Stimulated activated CD8-positive, alpha-beta memory T cell treated with anti-CD3 and anti-CD28 coated beads, Interleukin-15, amount 100 ng/mL, for 1 hour (primary cell): ENCODE measurements at places on chromosomes 7 and 10.

DNA sequence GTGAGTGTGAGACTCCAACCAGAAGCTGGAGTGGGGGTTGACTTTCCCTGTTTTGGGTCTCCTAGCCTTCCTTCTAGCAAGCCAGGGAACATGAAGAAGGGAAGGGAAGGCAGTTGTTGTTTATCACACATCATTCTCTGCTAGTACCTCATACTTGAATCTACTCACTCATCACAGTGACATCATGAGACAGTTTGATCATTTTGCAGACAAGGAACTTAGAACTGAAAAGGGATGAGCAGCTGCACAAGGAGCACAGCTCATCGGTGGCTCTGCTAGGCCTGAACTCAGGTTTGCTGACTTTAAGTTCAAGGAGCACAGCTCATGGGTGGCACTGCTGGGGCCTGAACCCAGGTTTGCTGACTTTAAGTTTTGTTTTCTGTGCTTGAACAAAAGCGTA lies 19.2 kb downstream of the PRXL2A start:
- DNase-seq = no peak

DNA sequence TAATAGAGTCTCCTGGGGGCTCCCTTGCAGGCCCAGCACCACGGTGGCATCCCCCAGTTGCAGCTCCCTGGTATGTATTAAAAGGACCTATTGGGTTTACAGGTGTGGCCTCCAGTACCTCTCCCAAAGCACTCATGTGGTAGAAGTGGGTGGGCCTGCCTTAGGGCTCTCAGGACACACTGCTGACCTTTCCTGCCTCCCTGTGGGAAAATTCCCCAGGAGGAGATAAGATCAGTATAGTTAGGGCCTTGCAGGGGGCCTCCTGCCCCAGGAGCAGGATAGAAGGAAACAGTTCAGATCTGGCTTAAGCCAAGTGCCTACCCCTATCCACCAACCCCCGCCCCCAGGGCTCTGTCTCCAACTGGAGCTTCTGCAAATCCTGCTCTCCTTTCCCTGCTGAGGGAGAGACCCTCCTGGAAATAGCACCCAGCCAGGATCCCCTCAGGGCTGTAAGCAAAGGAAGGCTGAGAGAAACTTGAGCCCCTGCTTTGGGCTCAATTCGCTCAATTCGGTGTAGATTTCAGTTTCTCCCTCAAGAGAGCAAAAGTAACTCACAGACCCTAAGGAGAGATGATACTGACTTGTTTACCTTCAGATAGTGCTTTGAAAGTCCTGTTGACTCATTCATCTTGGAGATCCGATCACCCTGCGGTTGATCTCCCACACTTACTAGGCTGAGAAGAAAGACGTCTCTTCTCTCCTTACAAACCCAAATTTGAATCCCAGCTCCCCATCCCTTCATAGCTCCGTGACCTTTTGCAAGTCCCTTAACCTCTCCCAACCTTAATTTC lies 130.6 kb downstream of the WDR11 start:
- no peak for DNase-seq

- no peak for DNase-seq
Observed at GRCh38 chr7:111470998-111471397, 91.3 kb downstream of the IMMP2L start.

- no peak for DNase-seq
Observed at GRCh38 chr10:44298713-44299112, 86.2 kb downstream of the CXCL12 start.

DNA sequence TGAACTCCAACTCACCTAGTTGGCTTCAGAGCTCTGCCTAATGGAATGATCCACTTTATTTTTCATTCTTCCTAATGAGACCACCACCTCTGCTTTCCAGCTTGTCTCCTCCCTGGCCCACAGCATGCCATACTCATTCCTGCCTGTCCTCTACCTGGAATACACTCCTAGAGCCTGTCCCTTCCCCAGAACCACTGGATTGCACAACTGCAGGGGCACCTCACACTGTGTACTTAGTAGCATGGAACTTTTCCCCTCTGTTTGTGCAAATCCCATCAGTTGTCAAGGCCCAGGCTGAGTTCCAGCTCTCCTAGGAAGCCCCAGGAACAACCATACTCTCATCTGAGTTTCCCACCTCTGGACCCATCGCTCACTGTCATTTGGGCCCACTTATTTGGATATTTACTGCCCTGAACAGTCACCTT lies 15.6 kb downstream of the ALDH18A1 start:
- DNase-seq = no peak

GRCh38 chr7:73703757-73704639 lies 15.5 kb downstream of the STX1A start:
- no peak for DNase-seq

- peak; percentile 22 for DNase-seq
Observed at GRCh38 chr7:143299840-143300239, 11.7 kb downstream of the CASP2 start.

- no peak for DNase-seq
Observed at GRCh38 chr10:104487794-104488438, 134.3 kb downstream of the CFAP58 start.

DNA sequence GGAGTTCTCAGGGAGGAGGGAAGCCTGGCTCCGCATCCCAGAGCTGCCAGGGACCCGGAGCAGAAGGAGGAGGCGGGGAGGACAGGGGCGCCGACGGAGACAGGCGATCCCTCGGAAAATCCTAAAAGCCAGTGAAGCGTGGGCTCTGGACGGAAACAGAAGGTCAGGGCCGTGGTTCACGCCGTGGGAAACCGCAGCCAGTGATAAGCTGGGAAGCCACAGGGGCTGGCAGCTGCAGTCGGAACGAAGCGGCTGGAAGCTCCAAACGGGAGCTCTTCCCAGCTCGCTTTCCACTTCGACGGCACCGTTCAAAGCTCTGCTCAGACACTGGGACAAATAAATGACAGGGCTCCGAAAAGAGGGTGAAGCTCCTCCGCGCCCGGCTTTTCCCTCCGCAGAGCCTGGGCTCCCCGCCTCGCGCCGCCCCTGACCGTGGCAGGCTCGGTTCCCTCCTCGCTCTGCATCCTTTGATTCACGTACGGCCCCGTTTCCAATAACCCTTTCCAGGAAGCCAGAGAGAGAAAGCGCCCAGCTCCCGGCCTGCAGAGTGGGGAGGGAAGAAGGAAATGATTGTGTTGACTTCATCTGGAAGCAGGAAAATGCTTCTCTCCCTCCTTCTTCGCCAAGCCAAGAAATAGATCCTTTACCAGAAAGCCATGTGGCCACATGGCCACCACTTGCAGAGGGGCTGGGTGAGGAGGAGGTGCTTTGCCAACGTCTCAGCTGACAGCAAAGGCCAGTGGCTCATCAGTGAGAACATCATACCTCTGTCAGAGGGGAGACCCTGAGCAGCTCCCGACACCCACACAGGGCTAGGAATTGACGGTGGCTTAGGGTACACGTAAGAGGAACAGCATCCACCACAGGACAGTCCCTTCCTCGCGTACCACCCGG lies 57.4 kb downstream of the ADRB1 start:
- no peak for DNase-seq

- DNase-seq = no peak
Observed at GRCh38 chr10:95247881-95248583, 42.8 kb downstream of the PDLIM1 start.

- no peak for DNase-seq
Observed at GRCh38 chr7:30186725-30187124, 51.9 kb downstream of the MTURN start.

DNA sequence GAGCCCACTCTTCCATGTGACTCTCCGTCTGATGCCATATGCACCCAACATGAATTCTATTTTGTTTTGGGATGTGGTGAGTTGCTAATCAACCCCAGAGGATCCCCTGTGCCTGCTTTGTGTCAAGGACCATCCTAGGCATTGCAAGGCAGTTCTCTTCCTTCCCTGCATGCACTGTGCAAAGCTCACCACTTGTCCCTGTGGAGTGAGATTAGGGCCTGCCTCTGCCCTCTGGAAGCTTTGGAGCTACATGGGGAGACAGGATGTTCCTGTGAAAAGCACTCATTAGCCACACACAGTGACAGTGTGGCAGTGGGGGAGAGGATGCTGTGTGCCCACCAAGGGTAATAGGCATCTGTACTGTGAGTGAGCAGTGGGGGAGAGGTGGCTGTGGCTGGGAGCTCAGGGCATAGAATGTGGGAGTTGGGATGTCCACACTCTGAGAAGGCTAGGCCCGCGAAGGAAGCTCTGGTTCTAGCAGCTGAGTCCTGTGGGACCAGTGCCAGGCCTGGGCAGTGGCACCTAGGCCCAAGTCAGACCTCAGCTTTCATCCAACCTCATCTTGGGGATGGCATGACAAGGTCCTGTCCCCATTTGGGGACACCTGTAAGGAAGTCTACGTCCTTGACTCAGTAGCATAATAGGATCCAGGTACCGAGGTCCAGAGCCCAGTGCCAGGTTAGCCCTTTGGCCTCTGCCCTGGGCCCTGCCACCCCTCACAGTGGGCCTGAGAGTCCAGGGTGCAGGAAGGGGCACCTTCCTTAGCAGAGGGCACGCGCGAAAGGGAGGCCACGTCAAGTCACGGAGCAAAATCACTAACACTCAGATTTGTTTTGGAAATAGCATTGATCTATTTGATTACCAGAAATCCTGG lies 6.6 kb downstream of the ADRA2A start:
- DNase-seq = no peak

DNA sequence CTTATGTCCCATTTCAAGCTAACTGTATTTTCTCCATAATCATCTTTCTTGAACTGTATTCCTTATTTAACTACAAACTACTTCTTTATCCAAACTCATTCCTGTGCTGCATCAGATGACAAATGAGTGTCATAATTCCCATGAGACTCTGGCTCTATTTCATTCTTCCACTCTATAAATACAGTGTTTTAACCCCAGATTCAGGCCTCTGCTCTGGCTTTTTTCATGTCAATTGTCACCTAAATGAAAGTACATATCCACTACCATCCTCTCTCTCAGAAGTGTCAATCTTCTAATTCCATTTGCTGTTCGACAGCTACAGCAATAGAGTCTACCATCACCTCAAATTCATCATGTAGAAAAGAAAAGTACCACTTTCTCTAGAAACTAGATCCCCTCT lies 172.7 kb downstream of the CACNA2D1 start:
- no peak for DNase-seq

- no peak for DNase-seq
Observed at GRCh38 chr10:104630731-104631130, 10.4 kb upstream of the SORCS3 start.
